ENCODE measurements at places on chromosomes 4 and X. TPM values are rescaled to one million over a fixed set of nuclear protein-coding genes. Genes with fewer than 3 reads are reported as not detected.

DNA sequence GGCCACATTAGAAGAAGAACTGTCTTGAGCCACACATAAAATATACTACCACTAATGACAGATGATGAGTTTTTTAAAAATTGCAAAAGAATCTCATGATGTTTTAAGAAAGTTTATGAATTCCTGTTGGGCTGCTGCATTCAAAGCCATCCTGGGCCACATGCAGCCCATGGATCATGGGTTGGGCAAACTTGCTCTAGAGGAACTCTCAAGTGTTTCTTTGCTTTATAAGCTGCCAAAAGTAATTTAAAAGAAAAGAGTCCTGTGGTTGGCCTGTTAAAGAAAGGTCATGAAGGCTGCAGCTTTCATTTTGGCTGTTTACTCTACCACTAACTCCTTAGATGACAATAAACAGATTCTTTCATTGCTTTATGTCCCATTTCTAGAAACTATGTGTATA, 218.2 kb downstream of the SCFD2 start:
- no peak overlapping the region for H3K4me3 ChIP-seq
- no peaks in the 10 kb centered on the region for H3K27me3 ChIP-seq
- no peaks in the 10 kb centered on the region for H3K4me1 ChIP-seq
- no peak for DNase-seq
- peaks cover 9% of the 10 kb centered on the region for H3K36me3 ChIP-seq

The MAGEA9B gene
- not detected for total RNA-seq

DNA sequence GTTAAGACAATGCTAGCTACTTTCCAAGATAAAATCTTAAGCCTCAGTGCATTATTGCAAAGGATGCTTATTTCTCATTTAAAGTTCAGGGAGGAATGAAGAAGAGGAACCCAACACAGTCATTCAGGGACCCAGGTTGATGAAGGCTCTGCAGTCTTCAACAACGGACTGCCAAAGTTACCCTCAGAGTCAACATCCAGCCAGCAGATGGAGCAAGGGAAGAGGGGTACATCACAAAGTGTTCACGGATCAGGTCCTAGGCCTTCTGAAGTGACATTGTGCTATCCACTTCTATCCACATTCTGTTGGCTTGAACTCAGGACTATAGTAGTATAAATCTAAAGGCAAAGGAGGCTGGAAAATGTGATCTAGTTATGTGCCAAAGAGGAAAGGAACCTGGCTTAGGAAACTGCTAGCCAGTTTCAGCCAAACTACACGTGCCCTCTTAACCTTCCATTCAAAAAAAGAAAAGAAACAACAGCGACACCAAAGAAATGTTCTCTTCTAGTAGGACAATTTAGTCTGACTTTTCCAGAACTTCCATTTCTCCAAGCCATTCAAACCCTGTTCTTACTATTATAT, 28.8 kb downstream of the NKX6-1 start:
- no peaks in the 10 kb centered on the region for H3K36me3 ChIP-seq
- DNase-seq: no peak
- no peak overlapping the region for H3K4me3 ChIP-seq
- H3K27me3 ChIP-seq: peaks cover 6% of the 10 kb centered on the region
- no peaks in the 10 kb centered on the region for H3K4me1 ChIP-seq

GRCh38 chr4:150493851-150494250, 88.1 kb upstream of the MAB21L2 start:
- no peaks in the 10 kb centered on the region for H3K36me3 ChIP-seq
- H3K4me1 ChIP-seq: no peaks in the 10 kb centered on the region
- no peaks in the 10 kb centered on the region for H3K27me3 ChIP-seq
- no peak overlapping the region for H3K27ac ChIP-seq
- no peak overlapping the region for H3K4me3 ChIP-seq

DNA sequence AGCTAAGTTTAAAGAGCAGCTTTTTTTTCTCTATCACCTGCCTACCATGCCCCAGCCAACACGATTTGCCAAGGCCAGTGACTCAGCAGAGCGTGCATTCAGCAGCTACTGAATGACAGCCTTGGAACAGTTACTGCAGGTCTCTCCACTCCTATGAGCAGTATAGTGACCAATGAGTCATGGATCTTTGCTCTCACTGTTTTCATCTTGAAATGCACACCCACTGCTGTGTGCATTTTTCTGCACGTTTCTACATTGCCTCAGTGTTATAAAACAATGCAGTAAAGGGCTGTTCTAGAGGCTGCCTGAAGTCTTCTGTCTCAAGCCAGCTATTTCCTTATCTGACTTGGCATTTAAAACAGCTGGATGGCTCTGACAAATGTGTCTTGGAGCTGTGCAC, 66.0 kb upstream of the C4orf54 start:
- peak overlapping the region; percentile 53 for H3K27ac ChIP-seq
- peak; percentile 86 for DNase-seq
- no peak overlapping the region for H3K4me3 ChIP-seq
- peaks cover 24% of the 10 kb centered on the region for H3K4me1 ChIP-seq
- no peaks in the 10 kb centered on the region for H3K27me3 ChIP-seq
- no peaks in the 10 kb centered on the region for H3K36me3 ChIP-seq

Measured in adrenal gland (tissue), 19 donors.